ENCODE measurements at places on chromosomes 11 and 22. TPM values are rescaled to one million over a fixed set of nuclear protein-coding genes. Genes with fewer than 3 reads are reported as not detected.

Gene SERPING1
- 31.7 TPM for total RNA-seq

GRCh38 chr11:73629907-73630306, 16.5 kb upstream of the PLEKHB1 start:
- peaks cover 41% of the 10 kb centered on the region for H3K4me1 ChIP-seq
- H3K27ac ChIP-seq: no peak overlapping the region
- H3K36me3 ChIP-seq: no peaks in the 10 kb centered on the region
- H3K27me3 ChIP-seq: peaks cover 2% of the 10 kb centered on the region
- no peak for DNase-seq
- no peak overlapping the region for H3K4me3 ChIP-seq

DNA sequence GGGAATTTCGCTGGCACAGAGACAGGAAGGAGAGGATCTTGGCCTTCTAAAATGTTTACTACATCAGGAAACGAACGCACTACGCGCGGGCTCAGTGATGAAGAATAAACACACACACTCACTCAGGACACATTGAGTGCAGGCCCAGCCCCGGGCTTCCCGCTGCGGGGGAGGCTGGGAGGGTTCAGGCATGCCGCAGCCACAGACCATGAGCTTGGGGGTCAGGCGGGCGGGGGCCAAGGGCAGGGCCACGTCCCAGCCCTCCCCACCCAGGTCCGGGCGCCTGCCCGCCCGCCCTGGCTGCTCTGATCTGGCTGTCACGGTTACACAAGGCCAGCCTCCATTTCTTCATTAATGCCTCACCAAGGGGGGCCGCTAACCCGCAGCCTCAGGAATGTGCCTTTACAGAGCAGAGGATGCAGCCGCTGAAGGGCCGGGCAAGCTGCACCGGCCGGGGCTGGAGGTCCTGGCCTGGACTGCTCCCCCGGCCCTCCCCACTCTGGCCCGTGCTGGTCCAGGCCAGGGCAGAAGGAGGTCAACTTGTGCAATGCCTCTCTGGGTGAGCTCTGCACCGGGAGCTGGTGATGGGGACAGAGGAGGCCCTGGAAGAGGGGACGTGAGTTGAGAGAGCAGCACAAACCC, 41.7 kb downstream of the IGF2 start:
- no peak overlapping the region for H3K27ac ChIP-seq
- H3K27me3 ChIP-seq: no peaks in the 10 kb centered on the region
- H3K36me3 ChIP-seq: no peaks in the 10 kb centered on the region
- no peak overlapping the region for H3K4me3 ChIP-seq
- DNase-seq: peak; percentile 32

Gene GAB2
- total RNA-seq: 27.9 TPM

GRCh38 chr22:22342697-22343580, 98.4 kb downstream of the VPREB1 start:
- H3K4me3 ChIP-seq: no peak overlapping the region
- DNase-seq: peak; percentile 33
- H3K36me3 ChIP-seq: no peaks in the 10 kb centered on the region
- peaks cover 67% of the 10 kb centered on the region for H3K27me3 ChIP-seq

GRCh38 chr22:24366701-24367100, 60.7 kb upstream of the ADORA2A start:
- no peak overlapping the region for H3K4me3 ChIP-seq
- H3K4me1 ChIP-seq: no peaks in the 10 kb centered on the region
- peaks cover 35% of the 10 kb centered on the region for H3K36me3 ChIP-seq
- no peaks in the 10 kb centered on the region for H3K27me3 ChIP-seq
- H3K27ac ChIP-seq: no peak overlapping the region
- DNase-seq: no peak

DNA sequence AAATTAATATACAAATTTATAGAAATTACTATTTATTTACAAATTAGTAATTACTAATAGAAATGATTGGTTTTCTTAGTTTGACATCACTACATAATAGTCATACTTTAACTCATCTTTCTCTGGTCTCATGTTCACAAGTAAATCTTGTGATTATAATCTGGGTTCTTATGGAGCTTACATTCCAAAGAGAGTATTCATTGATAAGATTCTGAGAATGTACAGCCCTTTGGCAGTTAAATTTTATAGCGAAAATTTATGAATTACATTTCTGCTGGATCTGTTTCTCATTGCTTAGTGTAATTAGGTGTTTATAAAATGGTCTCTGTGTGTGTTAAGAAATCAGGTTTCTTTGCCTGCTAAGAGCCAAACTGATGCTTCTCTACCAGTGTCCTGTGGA, 175.2 kb downstream of the TMEM135 start:
- H3K4me3 ChIP-seq: no peak overlapping the region
- no peaks in the 10 kb centered on the region for H3K4me1 ChIP-seq
- DNase-seq: no peak
- no peaks in the 10 kb centered on the region for H3K27me3 ChIP-seq
- H3K36me3 ChIP-seq: peaks cover 10% of the 10 kb centered on the region

Gene BEST1
- 0.96 TPM for total RNA-seq

DNA sequence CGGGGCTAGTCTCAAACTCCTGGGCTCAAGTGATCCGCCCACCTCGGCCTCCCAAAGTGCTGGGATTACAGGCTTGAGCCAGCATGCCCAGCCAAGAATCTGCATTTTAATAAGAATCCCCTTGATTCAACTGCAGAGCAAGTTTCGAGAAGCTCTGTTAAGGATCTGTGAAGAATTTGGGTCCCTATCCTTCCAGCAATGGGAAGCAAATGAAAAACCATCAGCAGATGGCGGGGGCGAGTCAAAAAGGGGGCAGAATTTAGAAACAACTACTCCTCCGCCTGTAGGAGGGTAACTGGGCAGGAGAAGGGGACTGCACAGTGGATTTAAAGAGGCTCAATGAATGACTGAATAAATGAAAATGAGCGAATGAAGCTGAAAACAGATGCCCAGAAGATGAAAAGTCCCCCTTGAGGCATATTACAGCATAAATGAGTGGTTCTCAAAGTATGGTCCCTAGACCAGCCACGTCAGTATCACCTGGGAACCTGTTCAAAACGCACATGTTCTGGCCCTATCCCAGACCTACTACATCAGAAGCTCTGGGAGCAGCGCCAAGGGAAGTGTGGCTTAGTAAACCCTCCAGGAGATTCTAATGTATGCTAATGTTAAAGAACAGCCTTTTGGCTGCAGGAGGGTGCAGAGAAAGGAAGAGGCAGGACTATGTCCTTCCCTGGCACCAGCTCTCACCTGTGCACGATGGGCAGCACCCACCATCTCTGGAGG, 15.0 kb downstream of the VWCE start:
- peaks cover 19% of the 10 kb centered on the region for H3K36me3 ChIP-seq
- H3K27ac ChIP-seq: no peak overlapping the region
- no peak overlapping the region for H3K4me3 ChIP-seq
- peaks cover 11% of the 10 kb centered on the region for H3K4me1 ChIP-seq

- no peak for DNase-seq
- no peak overlapping the region for H3K4me3 ChIP-seq
- H3K27ac ChIP-seq: no peak overlapping the region
- H3K27me3 ChIP-seq: peaks cover 2% of the 10 kb centered on the region
- H3K36me3 ChIP-seq: no peaks in the 10 kb centered on the region
Measured at GRCh38 chr11:123227763-123228495, 32.9 kb upstream of the CLMP start.

DNA sequence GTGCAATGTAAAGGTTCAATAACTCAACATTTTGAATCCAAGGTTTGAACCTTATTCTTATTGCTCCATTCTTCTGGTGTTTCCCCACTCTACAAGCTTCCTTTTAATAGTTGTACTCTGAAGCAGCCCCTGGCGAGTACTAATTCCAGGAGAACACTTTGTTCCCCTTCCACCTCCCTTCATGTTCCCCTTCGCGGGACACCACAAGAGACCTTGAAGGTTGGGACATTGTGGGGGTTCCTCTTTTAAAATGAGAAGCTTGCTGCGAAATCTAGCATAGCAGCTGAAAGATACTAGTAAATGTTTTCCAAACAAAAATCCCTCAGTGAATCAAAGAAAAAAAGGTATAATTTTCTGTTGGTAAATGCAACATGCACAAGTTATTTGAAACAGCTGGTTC, 626.3 kb upstream of the LRRC4C start:
- no peak overlapping the region for H3K4me3 ChIP-seq
- no peaks in the 10 kb centered on the region for H3K27me3 ChIP-seq
- H3K36me3 ChIP-seq: no peaks in the 10 kb centered on the region
- no peak for DNase-seq
- H3K27ac ChIP-seq: no peak overlapping the region

DNA sequence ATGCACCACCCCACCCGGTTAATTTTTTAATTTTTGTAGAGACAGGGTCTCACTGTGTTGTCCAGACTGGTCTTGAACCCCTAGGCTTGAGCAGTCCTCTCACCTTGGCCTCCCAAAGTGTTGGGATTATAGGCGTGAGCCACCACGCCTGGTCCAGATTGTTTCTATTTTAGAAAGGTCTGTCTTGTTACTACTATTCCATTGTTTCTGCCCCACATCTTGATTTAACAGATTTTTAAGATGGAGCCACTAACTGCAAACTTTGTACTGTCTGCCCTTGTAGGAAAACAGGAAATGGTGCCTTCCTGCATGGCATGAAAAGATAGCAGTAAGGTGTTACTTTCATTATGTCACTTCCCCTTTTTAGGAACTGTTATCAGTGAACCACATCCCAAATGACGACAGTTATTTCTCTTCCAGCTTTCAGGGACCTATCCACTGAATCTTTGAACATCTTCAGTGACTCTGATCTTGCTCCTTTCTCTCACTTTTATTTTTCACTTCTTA, 23.2 kb downstream of the TAF1D start:
- no peak overlapping the region for H3K4me3 ChIP-seq
- H3K4me1 ChIP-seq: peaks cover 19% of the 10 kb centered on the region
- no peak overlapping the region for H3K27ac ChIP-seq
- H3K27me3 ChIP-seq: no peaks in the 10 kb centered on the region
- DNase-seq: no peak
- peaks cover 43% of the 10 kb centered on the region for H3K36me3 ChIP-seq

Gene BUD13
- total RNA-seq: 39.7 TPM

DNA sequence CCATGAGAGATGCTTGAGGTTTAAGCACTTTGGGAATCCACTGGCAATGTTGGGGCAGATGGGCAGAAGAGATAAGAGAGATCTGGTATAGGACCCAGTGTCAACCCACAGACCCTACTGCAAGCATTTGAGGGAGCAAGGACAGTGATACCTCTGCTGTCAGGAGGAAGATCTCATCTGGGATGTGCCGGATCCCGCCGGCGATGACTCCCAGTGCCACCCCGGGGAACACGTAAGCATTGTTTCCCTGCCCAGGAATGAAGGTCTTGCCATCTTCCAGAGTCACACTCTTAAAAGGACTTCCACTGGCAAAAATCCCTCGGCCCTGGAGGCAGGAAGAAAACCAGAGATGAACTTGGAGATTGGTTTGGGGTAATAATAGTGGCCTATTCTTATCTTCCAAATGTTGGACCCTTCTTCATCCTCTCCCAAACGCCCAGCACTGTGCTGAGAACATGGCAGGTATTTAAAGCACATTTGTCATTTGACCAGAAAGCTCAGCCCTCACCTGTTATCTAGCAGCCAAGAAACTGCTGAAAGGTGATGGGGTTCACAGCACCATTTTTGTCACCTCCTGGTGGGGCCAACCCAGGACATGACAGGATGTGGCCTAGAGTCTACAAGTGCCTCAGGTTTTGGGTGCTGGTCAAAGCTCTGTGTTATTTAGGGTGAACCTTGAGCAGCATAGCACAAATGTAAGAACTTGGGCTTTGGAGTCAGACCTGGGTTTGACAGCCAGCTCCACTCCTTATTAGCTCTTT, 71.7 kb downstream of the CCDC81 start:
- H3K27me3 ChIP-seq: no peaks in the 10 kb centered on the region
- peaks cover 6% of the 10 kb centered on the region for H3K36me3 ChIP-seq
- no peaks in the 10 kb centered on the region for H3K4me1 ChIP-seq
- DNase-seq: no peak
- no peak overlapping the region for H3K27ac ChIP-seq
- no peak overlapping the region for H3K4me3 ChIP-seq

DNA sequence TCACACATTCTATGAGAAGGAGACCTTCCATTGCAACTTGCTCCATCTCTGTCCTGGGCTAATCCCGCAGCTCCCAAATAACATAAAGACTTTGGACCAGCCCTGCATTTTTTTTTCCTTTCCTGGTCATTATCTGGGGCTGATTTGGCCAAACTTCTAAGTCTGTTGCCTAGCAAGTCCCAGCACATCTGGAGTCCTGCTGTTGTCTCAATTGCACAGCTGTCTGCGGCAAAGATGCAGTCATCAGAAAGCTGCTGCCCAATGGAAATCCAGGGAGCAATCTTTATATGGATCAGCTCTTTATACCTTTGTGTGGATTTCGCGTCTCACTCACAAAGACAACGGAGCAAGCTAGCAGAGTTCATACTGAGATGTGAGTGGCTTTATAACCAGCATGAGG, 105.9 kb downstream of the NXPE2 start:
- H3K27me3 ChIP-seq: peaks cover 3% of the 10 kb centered on the region
- no peak overlapping the region for H3K4me3 ChIP-seq
- H3K27ac ChIP-seq: peak overlapping the region; percentile 17
- no peaks in the 10 kb centered on the region for H3K36me3 ChIP-seq

- DNase-seq: peak; percentile 14
- H3K4me3 ChIP-seq: no peak overlapping the region
- H3K4me1 ChIP-seq: peaks cover 7% of the 10 kb centered on the region
- no peak overlapping the region for H3K27ac ChIP-seq
- no peaks in the 10 kb centered on the region for H3K27me3 ChIP-seq
- no peaks in the 10 kb centered on the region for H3K36me3 ChIP-seq
Measured at GRCh38 chr11:77547863-77548551, 41.7 kb upstream of the AQP11 start.

DNA sequence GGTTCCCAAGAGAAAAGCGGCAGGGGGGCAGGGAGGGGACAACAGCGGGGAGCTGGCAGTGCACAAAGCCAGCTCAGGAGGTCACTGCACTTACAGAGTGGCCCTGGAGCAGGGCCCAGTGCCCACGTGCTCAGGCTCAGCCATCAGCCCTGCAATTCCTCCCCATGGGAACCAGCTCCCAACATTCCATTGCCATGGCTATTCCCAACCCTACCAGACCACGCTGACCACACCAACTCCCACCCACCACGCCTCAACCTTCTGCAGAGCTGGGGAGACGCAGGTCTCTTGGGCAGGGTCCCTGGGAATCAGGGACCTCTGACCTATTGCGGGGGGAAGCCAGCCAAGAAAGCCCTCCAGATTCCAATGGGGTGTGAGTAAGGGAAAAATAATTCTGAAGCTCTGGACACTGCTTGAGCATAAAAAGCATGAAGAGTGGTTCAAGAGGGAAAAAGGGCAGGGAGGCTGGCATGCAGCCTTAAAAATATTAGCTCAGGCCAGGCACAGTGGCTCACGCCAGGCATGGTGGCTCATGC, 38.3 kb upstream of the TFIP11 start:
- no peak for DNase-seq
- no peaks in the 10 kb centered on the region for H3K36me3 ChIP-seq
- no peak overlapping the region for H3K4me3 ChIP-seq
- H3K27ac ChIP-seq: no peak overlapping the region

- no peak overlapping the region for H3K27ac ChIP-seq
- DNase-seq: no peak
- H3K36me3 ChIP-seq: peaks cover 30% of the 10 kb centered on the region
- H3K27me3 ChIP-seq: no peaks in the 10 kb centered on the region
- H3K4me1 ChIP-seq: peaks cover 4% of the 10 kb centered on the region
Measured at GRCh38 chr22:20562607-20563465, 55.4 kb downstream of the MED15 start.

- H3K4me3 ChIP-seq: no peak overlapping the region
- H3K27me3 ChIP-seq: no peaks in the 10 kb centered on the region
- no peak for DNase-seq
- no peaks in the 10 kb centered on the region for H3K4me1 ChIP-seq
- no peaks in the 10 kb centered on the region for H3K36me3 ChIP-seq
- peak overlapping the region; percentile 27 for H3K27ac ChIP-seq
Measured at GRCh38 chr22:23503142-23503541, 76.9 kb downstream of the IGLL1 start.
